NCI-H446 (cell line): ENCODE measurements at places on chromosomes 4 and X.

DNA sequence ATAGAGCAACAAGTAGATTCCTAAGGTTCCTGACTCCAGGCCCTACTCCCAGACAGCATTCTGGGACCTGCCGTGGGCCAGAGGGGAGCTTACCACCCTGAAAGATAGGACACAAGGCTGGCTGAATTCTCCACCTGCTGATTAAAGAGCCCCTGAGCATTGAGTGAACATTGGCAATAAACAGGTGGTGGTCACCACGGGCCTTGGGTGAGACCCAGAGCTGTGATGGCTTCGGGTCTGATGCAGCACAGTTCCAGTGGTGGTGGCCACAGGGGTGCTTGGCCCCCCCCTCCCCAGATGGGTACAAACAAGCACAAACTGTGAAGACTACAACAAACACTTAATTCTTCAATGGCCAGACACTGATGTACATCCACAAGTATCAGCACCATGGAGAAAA lies 444.6 kb downstream of the GASK1B start:
- no peak for DNase-seq

GRCh38 chr4:154622598-154622997 lies 10.1 kb upstream of the FGG start:
- DNase-seq = no peak

DNA sequence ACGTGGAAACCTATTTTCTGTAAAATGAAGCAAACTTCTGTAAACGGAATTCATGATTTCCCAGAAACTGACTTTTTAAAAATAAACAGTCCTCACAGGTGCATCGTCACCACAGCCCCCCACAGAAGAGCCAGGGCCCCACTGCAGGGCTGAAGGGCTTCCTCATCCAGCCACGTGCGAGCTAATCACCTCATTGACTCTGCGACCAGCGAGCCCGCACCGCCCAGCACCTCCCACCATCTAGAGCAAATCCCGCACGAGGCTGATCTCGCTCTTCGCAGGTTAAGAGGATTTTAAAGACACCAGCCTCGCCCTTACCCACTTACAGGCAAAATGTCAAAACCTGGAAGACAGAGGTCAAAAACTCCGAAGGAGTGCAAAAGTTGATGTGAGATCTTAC lies 14.8 kb downstream of the PPP2R3B start:
- no peak for DNase-seq

DNA sequence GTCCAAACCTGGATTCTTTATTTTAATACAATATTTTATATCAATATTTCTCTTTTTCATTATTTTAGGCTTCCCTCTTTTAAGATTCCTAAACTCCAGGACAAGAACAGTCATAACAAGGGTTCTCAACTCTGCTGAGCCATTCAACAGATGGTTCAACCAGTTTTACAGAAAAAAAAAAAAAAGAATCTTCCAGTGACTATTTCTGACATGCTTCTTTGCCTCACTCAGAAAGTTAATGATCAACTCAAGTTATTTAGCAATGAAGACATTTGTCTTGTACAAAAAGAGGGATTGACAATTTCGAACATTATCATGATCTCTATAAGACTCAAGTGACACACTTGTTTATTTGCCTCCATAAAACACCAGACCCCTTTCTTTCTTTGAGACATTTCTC lies 282.6 kb upstream of the GRID2 start:
- DNase-seq = no peak

- no peak for DNase-seq
These were observed 27.6 kb downstream of the MCF2 start for GRCh38 chrX:139680356-139680755.

- DNase-seq = no peak
These were observed 11.7 kb downstream of the SLC25A43 start for GRCh38 chrX:119410854-119411253.

DNA sequence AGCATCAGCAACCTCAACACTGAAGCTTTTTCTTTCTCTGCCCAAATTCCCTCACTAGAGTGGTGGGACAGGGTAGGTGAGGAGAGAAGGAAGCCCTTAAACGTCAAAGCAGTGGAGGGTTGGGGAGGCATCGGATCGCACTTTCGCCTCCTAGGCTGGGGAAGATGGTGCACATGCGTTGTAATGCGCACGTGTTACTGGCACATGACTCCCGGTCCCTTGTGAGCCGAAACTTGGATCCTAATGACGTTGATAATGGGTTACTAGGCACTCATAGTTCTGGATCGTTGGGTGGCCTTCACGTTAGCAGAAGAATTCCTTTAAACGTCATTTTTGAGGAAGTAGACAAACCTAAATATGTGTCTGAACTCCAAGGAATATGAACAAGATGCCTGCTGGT lies at the start of gene CBLL2:
Gene CBLL2 (plus strand): TSS at position 301 of the 400 bp plus-strand sequence. CDS start 79 bp downstream, at position 380.
- DNase-seq = no peak

- no peak for DNase-seq
These were observed 58.6 kb upstream of the GK2 start for GRCh38 chr4:79466621-79467020.

- no peak for DNase-seq
These were observed 28.8 kb downstream of the FGFR3 start for GRCh38 chr4:1821679-1822567.

GRCh38 chrX:153938226-153938786 lies 3.5 kb upstream of the NAA10 start:
- no peak for DNase-seq

DNA sequence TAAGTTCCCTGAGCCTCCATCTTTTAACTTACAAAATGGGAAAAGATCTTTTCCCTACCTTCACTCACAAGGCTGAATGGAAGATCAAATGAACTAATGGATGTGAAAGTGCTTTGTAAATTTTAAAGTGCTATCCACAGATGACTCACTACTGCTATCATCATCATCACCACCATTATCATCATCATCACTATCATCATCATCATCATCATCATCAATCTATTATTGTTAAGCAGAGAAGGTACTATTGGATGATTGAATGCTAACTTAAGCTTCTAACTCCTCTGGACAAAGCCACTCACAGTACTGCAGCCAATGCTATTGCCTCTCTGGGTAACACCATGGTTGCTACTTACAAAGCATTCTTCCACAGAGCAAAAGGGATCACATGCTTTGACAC lies 1.9 kb downstream of the FRMD7 start:
- no peak for DNase-seq

- no peak for DNase-seq
These were observed 61.8 kb downstream of the SMARCA5 start for GRCh38 chr4:143575331-143575730.

- peak; percentile 2 for DNase-seq
These were observed 197.2 kb upstream of the CNKSR2 start for GRCh38 chrX:21176921-21177571.

GRCh38 chrX:118864063-118864635 lies 40.5 kb downstream of the ZCCHC12 start:
- DNase-seq = no peak

DNA sequence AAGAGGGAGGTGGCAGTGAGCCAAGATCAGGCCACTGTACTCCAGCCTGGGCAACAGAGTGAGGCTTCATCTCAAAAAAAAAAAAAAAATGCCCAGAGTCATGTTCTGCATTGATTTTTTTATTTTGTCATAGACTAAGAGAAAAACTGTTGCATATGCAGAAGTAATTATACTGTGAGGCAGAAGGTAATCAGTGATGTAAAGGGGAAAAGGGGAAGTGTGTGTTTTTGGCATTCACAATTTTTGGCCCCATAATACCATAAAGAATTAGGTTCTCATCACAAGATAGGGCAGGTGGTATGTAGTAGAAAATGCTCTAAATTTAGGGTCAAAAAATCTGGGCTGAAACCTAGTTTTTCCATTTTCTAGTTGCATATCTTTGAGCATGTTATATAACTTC lies 47.3 kb upstream of the GAB1 start:
- DNase-seq = no peak

- DNase-seq = no peak
These were observed 1.3 kb downstream of the HS3ST1 start for GRCh38 chr4:11427121-11427996.

DNA sequence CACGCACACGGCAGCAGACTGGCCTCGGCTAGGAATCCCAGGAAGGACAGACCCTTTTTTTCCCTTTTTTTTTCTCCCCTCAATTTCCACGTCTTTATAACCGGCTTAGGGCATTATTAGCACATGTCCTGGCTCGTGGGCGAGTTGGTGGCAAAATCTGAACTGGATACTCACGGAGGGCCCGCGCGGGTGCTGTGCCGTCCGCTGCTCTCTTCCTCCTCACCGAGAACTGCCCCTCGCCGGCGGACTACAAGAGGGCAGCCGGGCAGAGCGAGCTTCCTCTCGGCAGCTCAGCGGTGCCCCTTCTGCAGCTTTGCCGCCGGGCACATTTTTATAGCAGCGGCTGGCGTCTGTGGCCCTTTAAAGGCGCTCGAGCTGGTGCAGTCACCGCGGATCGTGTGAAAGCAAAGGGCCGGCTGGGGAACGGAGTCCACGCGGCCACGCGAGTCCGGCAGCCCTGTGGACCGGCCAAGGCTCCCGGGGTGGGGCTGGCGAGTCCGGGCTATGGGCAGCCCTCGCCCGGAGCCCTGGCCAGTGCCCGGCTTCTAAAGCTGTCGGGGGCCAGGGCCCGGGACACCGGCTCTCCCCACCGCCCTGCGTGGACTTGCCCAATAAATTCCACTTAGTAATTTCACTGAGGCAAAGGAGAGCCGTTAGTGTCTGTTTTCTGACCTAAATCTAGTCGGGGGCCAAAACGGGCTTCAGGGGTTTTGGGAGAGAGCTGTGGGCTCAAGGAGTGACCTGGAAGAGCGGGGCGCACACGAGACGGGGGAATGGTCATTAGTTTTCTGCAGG lies 1.3 kb upstream of the CITED1 start:
- peak; percentile 68 for DNase-seq

DNA sequence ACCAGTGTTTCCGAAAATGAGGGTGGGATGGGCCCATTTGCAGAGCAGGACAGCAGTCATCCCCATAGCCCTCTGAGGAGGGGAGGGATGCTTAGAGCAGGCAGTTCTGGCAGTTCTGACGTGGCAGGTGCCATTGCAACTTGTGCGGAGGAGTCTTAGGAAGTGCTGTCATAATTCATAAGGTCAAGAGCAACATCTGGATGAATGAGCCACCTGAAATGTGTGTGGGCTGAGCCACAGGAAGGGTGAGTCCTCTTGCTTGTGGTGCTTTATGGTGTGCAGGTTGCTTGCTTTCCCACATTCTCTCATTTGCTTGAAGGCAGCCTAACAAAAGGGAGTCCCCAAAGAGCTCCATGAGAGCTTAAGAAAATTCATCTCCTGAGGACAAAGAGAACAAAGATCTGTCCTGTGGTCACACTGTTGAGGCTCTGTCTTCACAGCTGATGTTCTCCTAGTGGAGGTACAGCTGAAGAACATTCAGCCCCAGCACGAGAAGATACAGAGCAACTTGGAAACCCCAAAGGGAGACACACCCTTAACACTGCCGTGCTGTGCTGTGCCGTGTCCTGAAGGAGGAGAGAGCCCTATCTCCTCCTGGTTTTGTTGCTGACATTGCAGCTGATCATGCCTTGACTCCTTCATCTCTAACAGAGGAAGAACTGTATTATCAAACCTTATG lies 60.3 kb downstream of the DLG3 start:
- DNase-seq = no peak

- no peak for DNase-seq
These were observed 691 bp downstream of the SCARB2 start for GRCh38 chr4:76212851-76213414.

GRCh38 chrX:96846841-96847240 lies 36.9 kb upstream of the RPA4 start:
- no peak for DNase-seq

DNA sequence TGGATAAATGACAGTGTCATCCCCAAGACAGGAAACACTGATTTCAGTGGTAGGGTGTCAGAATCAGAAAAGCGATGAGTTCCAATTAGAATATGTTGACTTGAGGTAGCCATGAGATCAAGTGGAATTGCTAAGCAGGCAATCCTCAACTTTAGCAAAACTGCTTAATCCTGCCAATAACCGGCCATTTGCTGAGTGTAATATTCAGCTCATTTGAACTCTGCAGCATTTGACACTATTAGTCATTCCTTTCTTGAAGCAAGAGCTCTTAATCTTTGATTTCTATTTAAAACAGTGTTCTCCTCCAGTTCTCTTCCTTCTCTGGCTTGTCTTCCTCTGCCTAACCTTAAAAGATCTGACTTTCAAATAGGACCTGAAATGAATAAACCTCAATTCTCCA lies 68.7 kb upstream of the DCLK2 start:
- no peak for DNase-seq

- DNase-seq = no peak
These were observed 9.5 kb upstream of the TLR8 start for GRCh38 chrX:12896935-12897334.

DNA sequence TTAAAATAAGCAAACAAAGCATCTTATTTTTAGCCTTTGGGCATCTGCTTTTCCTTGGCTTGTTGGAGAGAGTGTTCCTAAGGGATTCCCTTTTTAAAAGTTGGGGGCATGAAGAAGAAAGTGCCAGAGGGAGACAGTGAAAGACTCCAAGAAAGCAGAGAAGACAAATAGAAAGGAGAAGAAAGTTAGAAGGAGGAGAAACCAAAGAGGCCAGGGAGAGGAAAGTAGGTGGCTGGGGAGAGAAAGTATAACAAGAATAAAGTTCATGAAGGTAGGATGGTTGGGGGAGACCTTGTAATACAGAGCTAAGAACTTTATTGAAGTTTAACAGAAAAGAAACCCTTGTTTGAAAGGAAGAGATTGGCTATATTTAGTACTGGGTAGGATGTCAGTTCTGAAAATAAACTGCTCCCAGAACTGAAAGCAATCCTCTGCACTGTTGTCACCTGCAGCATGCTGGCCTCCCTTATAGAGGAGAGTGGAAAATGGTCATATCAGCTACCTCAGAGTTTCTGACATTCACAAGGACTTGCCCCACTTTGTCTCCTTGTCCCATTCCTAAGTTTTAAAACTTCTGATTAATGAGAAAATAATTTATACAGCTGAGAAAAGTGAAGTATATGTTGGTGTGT lies 125.3 kb upstream of the VAMP7 start:
- DNase-seq = no peak

DNA sequence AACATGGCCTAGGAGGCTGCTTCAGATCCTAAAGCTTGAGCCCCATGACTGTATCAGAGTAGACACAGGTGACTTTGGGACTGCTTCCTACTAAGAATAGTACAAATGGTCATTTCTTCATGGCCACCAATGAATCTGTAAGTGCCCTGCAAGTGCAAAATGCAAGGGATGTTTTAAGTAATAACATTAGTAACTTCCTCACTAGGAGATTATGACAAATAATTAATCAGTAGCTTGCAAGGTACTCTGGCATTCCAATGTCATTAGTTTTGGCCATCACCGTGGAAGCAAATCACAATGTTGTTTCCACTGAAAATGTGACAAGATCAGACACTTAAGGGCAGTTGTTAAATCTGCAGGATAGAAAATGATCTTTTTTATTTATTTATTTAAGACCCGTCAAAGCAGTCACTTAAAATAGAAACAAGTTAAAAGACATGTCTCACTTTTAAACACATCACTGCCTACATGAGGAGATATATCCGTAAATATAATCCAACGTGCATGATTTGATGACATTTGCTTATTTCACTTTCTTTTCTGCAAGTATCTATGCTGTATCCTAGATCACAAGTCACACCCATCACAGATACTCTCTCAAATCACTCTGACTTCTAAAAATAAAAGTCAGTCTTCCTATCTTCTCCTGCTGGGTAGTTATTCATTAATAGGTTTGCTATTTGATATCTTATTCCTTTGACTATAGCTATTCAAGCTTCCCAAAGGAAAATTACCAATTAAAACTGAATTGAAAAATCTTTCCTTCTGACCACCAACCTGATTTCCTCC lies 400.6 kb downstream of the IL15 start:
- DNase-seq = no peak
